Iris pigment epithelial cell (primary cell): ENCODE measurements at places on chromosomes 5 and 9.

GRCh38 chr9:98132158-98132557 lies 13.1 kb upstream of the TRIM14 start:
- no peak for DNase-seq

GRCh38 chr5:128060644-128061385 lies 22.8 kb upstream of the SLC12A2 start:
- no peak for DNase-seq

DNA sequence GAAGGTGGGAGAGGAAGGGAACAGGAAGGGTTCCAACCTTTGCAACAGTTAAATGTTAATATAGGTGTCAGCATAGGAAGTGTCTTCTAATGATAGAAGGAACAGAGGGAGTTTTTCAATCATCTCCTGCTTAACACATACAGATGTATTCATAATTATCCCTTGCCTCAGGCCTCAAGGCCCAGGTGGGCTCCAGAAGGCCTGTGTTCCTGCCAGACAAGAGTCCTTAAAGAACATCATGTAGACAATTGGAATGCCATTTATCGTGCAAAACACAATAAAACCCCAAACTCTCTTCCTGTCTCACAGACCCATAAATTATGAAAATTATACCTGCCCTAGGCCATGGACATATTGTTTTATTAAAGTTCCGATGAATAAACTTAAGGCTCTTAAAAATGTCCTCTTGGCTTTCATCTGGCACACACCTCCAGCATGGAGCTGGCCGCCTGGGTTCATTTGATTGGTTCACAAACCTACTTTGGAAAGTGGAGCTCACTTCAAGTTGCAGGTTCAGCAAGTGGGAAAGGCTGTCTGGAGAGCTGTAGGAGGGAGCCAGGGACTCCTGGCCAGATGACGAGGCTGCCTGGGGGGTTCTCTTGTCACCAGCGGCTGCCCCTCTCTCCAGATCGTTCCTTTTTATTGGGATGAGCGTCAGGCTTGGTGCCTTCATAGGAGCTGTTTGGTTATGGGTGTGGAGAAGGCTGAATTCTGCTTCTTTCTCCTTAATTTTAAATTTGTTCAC lies 17.5 kb downstream of the SPRY4 start:
- DNase-seq, result no peak

GRCh38 chr9:14584571-14584970 lies 108.7 kb downstream of the ZDHHC21 start:
- DNase-seq, result peak; percentile 4

GRCh38 chr9:27792971-27793689 lies 219.8 kb upstream of the C9orf72 start:
- DNase-seq, result no peak

DNA sequence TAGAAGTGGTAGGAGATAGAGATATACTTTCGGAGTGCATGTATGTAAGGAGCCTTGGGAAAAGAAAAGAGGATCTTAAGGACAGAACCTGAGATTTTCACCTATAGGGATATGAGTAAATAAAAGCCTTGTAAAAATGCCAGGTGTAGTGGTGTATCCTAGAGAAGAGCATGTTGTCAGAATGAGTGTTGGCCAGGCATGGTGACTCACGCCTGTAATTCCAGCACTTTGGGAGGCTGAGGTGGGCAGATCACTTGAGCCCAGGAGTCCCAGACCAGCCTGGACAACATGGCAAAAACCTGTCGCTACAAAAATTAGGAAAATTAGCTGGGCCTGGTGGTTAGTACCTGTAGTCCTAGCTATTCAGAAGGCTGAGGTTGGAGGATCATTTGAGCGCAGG lies 76.0 kb downstream of the IPO11 start:
- no peak for DNase-seq
